ENCODE measurements at places on chromosomes 2 and 18.

DNA sequence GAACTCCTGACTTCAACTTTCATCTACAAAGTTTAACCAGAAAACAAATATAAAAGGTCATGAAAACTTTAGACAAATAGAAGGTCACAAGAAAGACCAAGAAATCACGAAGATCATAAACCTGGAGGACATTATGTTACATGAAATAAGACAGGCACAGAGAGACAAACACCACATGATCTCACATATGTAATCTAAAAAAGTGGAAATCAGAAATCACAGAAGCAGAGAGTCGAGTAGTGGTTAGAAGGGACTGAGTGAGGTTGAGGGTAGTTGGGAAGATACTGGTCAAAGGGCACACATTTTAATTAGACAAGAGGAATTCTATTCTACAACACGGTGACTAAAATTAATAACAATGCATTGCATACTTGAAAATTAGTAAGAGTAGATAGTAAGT, 1.4 kb downstream of the GCFC2 start:
- DNase-seq, result no peak

DNA sequence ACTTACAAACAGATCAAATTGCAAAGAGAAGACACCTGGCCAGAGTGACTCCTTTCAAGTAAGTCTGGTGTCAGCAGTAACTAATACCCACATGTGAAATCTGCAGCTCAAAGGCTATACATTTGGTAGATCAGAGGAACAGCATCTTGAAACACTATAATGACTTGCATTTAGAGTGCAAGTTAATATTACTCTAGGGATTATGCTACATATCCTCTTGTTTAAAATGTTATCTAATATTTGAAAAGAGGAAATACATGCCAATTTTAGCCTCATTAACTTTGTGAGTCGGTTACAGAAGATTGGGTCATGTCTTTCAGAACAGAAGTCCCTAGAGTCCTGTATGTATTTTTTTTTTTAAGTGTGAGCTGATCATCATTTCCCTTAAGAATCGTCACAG, 15.2 kb downstream of the LANCL1 start:
- DNase-seq, result no peak

DNA sequence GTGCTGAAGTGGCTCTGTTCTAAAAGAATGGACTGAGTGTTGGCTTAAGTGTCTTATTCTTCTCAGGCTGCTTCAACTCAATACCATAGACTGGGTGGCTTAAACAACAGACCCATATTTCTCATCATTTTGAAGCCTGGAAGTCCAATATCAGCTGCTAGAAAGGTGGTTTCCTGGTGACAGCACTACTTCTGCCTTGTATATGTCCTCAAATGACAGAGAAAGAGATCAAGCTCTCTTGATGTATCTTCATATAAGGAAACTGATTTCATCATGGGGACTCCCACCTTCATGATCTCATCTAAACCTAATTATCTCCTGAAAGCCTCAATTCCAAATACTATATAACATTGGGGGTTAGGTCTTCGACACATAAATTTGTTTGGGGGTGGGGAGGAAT, 449.7 kb upstream of the DSEL start:
- no peak for DNase-seq

DNA sequence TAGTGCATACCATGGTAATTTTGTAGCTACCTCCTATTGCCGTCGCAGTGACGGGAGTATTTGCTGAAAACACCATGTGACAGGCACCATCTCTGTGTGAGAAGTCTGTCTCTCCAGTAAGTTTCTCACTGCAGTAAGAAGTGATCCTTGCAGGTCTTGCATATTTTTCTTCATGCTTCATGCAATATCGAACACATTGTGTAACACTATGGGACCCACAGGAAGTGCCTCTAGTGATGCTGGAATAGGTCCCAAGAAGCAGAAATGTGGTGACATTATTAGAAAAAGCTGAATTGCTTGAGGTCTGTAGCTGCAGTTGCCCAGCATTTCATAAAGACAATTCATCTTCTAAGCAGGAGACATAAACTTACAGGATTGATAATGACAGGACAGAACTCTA, 167.6 kb downstream of the DCDC2C start:
- DNase-seq, result no peak

DNA sequence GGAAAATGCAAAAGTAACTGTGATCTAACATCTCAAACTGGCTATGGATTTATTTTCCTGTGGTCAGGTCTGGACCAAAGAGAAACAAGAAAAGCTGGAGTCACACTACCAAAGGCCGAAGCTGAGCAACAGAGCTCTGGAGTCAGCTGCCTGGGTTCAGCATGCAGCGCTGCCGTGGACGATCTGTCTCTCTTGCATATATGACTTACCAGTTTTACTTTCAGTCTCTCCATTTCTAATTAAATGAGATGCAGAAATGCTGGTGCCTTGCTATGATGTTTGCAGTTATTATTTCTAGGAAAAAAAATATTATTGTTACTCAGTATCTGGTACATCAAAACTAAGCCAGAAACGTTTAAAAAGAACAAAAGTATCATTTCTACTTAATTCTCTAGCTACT, 813.2 kb downstream of the RNF144A start:
- DNase-seq, result no peak

GRCh38 chr18:73479477-73479876, 611.7 kb upstream of the NETO1 start:
- DNase-seq, result peak; percentile 8

GRCh38 chr18:28183418-28184078, 6.6 kb upstream of the CDH2 start:
- no peak for DNase-seq

DNA sequence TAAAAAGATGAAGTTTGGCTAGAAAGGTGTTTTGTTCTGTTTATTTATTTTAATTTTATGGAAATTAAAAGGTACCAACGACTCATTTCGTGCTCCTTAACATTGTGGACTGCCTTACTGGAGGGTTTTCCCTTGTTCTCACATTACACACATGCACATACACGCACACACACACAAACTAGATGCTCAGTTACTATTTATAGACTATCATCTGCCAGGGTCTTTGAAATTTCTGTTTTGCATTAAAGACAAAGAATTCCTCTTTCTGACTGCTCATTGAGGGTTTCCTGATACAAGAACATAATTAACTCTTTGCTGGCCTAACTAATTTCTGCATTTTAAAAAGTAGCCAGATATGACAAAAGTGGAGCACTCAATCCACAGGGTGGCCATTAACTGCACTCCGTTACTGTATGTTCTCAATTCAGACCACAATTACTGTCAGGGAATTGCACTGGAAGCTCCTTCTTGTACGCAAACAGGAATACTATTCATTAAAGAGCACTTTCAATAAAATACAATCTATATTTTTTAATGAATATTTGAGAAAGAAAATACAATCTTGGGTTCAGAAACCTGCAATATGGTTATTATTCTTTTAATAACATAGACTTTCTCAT, 366.9 kb upstream of the GALNT5 start:
- DNase-seq, result no peak

DNA sequence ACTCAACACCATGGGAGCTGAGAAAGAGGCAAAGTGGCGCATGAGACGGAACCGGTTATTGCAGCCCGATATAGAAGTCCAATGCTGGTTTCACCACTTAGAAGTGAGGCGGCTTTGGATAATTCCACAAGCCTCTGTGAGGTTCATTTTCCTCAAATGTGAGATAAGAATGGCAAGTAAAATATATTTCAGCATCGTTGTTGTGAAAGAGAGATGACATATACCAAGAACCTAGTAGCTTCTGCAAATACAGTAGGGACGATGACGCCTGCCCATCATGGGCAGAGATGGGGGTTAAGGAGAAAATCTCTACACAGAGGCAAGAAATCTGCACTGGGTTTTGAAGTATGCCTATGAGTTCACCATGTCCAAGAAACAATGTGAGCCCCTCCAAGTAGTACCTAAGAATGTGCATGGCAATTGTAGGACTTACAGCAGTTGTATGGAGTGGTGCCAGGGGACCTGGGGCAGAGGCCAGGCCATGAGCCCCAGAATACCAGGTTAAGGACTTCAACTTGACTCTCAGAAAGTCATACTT, 352.0 kb downstream of the RNF144A start:
- no peak for DNase-seq

DNA sequence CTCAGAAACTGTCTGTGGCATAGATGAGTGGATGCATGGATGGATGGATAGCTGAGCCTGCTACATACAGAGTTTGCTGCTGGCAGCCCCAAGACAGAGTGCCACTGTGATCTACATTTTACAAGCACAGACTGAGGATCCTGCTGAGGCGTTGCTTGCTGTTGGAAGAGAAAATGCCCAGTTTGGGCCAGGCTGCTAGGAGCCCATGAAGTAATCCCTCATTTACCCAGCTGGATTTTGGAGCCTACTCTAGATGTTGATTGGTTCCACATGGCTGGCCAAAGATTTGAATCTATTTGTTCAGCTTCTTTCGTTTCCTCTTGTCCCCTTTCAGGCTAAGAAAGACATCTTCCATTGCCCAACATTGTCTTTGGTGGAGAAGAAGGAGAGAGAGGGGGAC, 261.3 kb downstream of the CLIP4 start:
- no peak for DNase-seq

GRCh38 chr2:174949988-174950687, 55.0 kb downstream of the CHN1 start:
- DNase-seq, result no peak

- DNase-seq, result no peak
Observed at GRCh38 chr18:35646449-35646848, 64.9 kb downstream of the GALNT1 start.

DNA sequence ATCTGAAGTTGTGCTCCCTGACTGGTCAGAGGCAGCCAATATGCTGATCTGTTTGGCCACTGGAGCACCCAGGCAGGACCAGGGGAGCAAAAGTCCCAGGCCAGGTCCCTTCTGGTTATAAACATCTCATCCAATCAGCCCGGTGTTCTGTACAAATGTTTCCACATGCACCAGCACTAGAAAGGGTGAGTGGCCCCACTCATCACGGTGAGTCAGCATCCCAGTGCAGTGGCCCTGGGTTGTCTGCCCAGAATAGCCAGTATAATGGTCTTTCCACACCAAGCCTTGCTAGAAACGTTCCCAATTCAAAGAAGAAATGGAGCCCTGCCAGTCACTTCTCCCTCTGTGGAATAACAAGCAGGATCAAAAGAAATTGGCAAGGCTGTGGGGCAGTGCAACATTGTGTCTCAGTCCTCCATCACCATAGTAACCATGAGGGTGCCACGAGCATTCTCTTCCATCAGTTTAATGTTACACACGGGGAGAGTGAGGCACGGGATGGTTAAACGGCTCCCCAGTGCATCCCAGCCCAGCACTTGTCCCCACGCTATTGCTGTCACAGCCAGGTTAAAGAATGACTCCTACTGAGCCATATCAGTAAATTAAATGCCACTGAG, 174.9 kb downstream of the SEPTIN10 start:
- DNase-seq, result no peak

DNA sequence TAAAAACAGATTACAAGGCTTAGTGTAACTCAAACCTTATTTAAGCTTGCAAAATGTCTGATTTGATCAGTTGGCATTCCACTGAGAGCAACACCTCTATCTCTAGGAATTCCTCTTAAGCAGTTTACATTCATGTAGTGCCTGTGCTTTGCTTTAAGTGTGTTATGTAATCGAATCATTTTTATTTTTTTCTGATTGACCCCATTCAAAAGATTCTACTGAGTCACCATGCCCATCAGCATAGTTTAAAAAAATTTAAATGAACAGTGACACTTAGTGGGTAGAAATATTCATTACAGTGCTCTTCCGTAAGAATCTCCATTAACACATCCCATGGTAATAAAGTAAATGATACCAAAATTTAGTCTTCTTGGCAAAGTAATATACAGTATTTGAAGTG, 67.8 kb upstream of the SLC4A10 start:
- no peak for DNase-seq

- DNase-seq, result no peak
Observed at GRCh38 chr2:30235859-30236535, 4.7 kb downstream of the LBH start.

- DNase-seq, result peak; percentile 5
Observed at GRCh38 chr2:230899287-230899686, 25.8 kb downstream of the GPR55 start.

- DNase-seq, result no peak
Observed at GRCh38 chr2:53475321-53475720, 292.3 kb upstream of the CHAC2 start.

DNA sequence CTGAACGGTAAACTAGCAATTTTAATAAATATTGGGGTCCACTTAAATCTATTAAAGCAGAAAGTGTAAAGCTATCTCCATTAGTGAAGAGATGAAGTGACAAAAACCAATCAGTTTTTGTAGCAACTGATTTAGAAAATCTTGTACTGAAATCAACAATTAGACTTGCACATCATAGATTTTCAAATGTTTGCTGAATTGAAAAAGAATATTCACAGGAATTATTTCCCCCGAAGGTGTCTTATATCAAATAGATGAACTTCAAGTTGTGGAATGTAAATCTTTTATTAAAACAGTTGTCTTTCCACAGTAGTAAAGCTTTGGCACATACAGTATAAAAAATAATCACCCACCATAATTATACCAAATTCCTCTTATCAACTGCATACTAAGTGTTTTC, 48.7 kb downstream of the ATIC start:
- no peak for DNase-seq

DNA sequence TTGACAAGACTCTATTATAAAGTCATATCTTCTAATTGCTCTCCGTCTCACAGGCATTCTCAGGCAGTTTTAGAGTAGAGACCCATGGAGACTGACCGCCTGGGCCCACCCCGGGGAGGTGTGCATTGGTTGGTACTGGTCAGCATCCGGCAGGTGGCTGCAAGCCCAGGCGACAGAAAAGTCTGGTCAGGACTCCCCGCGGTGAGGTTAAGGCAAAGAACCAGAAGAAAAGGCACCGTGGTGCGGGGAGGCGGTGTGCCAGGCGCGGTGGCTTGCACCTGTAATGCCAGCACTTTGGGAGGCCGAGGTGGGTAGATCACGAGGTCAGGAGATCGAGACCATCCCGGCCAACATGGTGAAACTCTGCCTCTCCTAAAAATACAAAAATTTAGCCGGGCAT, 32.5 kb downstream of the AMER3 start:
- DNase-seq, result no peak

DNA sequence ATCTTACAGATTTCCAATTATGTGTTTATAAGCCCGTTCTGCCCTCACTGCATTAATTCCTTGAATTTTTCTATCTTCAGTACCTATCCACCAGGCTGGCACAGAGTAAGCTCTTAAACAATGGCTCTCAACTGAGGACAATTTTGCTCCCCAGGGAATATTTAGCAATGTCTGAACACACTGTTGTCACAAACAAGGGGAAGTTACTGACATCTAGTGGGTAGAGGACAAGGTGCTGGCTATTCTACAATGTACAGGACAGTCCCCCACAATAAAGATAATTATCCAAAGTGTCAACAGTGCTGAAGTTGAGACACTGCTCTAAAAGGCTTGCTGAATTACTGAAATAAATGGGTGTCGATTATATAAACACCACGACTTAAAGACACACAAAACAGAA, 5.0 kb downstream of the NDUFS1 start:
- DNase-seq, result peak; percentile 31

GRCh38 chr2:18791172-18791797, 201.9 kb upstream of the NT5C1B start:
- no peak for DNase-seq

Data from BE2C (cell line).